Keratinocyte (primary cell): ENCODE measurements at places on chromosomes 16 and 17. TPM values are rescaled to one million over a fixed set of nuclear protein-coding genes. Genes with fewer than 3 reads are reported as not detected.

The CDK3 gene
- 1.8 to 3.6 TPM (median 2.0 TPM) in 3 replicates for polyA plus RNA-seq

The CD7 gene
- polyA plus RNA-seq, result 0.05 TPM in 1 of 3 replicates, not detected in the others

DNA sequence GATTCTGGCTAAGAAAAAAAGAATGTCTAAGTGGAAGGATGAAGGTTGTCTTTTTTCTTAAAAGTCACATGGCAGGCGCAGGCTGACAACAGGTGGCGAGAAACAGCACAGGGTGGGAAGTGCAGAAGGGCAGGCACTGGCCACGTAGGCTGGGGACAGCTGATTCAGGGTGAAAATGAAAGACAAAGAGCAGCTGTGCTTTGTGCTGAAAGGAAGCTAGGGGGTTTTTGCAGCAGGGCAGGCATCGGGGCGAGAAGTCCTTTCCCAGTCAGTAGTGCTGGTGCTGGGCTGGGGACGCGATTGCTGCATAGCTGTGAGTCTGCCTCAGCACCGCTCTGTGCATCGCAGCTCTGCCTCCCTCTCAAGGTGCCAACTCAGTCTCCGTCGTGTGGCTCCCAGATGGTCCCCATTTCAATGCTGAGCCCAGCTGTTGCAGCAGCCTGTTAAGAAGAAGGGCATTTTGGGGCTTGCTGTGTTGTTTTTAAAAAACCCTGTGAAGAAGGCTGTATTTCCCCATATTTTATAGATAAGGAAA, 183.1 kb upstream of the CCL2 start:
- no peak for DNase-seq

GRCh38 chr17:73759734-73760438, 115.6 kb upstream of the SDK2 start:
- no peak for DNase-seq

DNA sequence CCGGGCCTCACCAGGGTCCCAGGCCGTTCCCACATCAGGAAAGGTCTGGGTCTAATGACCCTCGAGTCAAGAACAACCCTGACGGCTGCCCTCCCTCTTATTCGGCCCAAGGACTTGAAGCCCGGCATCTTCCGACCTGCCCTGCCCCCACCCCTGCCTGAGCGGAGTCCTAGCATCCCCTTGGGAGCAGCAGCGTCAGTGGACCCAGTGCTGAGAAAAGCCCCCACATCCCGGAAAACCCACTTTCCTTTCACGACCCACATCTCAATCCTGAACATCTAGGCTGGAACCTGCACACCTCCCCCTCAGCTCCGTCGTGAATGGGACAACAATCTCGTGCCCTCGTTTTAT, 769 bp downstream of the TMEM88 start:
- no peak for DNase-seq

- no peak for DNase-seq
Measured at GRCh38 chr17:59512844-59513385, 52.5 kb upstream of the DHX40 start.
